GM12865 (cell line): ENCODE measurements at places on chromosomes 1 and 21.

DNA sequence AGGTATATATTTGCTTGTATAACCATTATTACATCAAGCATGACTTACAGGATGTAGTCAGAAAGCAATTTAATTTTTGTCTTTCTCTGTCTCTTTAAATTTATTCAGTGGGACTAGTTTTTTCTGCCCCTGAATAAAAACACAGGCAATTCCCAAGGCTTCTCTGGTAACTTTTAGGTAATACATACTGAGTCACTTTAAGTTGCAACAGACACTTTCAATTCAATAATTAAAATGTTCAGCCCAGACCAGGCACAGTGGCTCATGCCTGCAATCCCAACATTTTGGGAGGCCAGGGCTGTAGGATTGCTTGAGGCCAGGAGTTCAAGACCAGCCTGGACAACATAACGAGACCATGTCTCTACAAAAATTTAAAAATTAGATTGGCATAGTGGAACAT lies 12.3 kb downstream of the SLC44A3 start:
- DNase-seq: no peak

- no peak for DNase-seq
These were observed 4.4 kb upstream of the XPR1 start for GRCh38 chr1:180627411-180627810.

DNA sequence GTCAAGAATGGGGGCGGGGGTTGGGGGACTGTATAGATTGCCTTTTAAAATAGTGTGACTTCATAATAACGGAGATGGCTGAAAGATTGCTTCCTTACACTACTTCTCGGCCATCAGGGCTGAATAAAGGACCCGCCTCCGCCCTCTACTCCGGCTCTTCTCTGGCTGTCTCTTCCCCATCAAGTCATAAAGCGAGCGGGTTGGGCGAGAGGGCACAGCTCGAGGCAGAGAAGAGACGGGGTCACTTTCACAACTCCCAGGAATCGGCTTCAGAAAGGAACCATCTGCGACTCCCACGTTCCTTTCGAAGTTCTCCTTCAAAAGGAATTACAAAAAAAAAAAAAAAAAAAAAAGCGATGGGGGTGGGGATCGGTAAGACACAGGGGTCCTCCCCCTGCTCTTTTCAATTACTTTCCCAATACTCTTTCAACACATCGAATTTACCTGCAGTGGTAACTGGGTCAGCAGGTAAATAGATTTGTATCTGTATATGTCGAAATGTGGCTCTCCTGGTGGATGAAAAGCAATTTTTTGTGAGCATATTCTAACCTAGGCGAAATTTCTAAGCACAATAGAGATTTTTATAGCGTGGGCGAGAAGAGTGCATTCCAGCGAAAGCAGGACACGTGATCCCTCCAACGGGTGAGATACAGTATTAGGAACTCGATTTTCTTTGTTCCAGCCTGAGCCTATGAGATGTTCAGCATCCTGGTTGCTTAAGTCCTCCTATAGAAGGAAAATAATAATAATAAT lies 2.0 kb downstream of the LRRC7 start:
- no peak for DNase-seq

DNA sequence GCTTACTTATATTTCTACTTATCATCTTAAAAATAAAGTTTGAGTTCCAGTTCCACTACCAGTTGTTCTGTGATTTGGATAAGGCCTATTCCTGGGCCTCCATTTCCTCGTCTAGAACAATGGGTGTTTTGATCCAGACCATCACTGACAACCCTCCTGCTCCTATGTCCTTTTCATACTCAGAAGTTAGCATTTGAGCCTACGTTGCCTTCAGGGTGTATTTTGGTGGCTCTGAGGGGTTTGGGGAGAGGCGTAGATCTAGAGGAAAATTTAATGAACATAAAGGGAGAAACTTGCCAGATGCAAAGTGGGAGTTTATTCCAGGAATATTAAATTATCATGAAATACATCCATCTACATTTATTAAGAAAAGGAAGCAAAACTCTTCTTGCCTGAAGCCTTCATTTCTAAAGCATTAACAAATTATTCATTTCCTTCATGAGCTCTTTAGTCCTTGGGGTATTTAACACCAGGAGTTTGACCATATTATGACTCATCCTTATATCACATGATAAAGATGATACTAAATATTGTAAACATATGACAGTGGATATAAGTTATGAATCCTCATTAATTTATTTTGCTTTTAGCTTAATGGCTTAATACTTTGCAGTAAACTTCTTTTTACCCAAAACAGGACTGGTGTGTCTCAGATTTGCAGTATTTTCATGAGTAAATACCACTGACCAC lies 47.2 kb upstream of the SYT14 start:
- no peak for DNase-seq

DNA sequence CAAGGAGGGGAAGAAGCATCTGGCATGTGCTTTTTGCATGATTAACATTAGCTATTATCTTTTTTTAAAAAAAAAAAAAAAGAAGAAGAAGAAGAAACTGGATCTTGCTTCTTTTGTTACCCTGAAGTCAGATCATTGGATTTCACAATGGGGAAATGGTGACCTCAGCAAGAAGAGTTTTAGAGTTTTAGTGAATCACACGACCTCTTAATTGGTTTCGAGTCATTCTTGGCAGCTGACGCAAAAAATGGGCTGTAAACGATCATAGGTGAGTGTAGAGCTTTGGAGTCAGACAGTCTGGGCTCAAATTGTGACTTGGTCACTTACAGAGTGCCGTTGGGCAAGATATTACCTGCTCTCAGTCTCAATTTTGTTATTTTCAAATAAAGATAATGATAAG lies 33.3 kb upstream of the PGBD5 start:
- no peak for DNase-seq

- peak; percentile 37 for DNase-seq
These were observed 9.2 kb upstream of the BEND5 start for GRCh38 chr1:48785869-48786268.

DNA sequence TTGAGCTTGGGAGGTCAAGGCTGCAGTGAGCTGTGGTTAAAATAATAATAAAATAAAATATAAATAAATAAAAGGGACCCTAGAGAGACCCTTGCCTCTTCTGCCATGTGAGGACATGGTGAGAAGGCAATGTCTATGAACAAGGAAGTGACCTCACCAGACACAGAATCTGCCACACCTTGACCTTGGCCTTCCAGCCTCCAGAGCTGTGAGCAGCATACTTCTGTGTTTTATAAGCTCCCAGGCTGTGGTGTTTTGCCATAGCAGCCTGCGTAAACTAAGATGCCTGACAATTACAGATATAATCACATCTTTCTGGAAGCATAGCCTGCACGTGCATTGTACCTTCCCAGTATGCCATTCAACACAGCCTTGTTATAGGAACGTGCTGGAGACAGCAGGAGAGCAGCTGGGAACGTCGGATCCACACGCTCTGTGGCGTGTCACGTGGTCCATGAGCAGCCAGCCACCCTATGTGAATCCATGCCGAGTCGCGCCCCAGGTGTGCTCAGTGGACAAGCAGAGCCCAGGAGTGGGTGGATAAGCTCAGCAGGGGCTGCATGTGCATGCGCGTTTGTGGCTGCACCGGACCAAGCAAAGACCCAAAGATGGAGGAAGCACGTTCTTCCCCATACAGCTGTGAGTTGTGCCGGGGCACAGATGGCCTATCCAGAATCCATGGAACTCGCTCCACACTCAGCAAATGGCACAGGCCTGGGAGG lies 17.8 kb downstream of the WNT9A start:
- no peak for DNase-seq

DNA sequence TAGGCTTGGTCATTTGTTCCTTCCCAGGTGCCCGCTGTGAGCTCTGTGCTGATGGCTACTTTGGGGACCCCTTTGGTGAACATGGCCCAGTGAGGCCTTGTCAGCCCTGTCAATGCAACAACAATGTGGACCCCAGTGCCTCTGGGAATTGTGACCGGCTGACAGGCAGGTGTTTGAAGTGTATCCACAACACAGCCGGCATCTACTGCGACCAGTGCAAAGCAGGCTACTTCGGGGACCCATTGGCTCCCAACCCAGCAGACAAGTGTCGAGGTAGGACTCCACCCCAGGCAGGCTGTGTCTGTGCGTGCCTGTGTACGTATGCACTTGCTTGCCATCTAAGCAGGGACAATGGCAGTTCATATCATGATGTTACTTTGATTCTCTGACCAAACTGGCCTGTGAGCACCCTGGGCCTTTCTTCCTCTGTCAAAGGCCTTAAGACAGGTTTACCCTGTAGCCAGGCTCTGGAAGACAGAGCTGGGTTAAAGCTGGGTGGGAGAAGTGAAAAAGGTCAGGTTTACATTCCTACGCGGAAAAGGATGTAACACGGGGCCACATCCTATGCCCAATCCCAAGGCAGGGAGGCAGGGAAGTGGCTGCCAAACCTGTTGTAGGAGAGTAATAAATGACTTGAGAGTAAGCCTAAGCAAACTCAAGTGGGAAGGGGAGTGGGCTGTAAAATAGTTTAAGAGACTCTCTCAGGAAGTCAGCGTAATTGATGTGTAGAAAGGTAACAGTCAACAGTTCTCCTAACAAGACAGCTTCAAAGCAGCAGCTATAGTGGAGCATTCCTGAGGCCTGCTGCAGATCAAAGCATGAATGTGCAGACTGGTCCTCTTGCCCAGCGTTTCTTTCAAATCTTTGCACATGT lies 42.5 kb downstream of the LAMC2 start:
- DNase-seq: no peak

DNA sequence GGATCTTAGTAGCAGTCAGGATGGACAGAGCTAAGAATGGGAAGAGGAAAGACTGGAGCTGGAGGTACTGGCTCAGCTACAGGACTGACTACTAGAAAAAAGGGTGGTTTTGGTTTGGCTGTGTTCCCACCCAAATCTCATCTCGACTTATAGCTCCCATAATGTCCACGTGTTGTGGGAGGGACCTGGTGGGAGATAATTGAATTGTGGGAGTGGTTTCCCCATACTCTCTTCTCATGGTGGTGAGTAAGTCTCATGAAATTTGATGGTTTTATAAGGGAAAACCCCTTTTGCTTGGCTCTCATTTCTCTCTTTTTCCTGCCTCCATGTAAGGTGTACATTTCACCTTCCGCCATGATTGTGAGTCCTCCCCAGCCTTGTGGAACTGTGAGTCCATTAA lies 466.5 kb upstream of the DEPDC1 start:
- no peak for DNase-seq

- peak; percentile 87 for DNase-seq
These were observed 709 bp downstream of the ZNF644 start for GRCh38 chr1:91020967-91021685.

- no peak for DNase-seq
These were observed 63.6 kb upstream of the ERRFI1 start for GRCh38 chr1:8089535-8090228.

- DNase-seq: no peak
These were observed 8.9 kb downstream of the CD244 start for GRCh38 chr1:160853754-160854153.

DNA sequence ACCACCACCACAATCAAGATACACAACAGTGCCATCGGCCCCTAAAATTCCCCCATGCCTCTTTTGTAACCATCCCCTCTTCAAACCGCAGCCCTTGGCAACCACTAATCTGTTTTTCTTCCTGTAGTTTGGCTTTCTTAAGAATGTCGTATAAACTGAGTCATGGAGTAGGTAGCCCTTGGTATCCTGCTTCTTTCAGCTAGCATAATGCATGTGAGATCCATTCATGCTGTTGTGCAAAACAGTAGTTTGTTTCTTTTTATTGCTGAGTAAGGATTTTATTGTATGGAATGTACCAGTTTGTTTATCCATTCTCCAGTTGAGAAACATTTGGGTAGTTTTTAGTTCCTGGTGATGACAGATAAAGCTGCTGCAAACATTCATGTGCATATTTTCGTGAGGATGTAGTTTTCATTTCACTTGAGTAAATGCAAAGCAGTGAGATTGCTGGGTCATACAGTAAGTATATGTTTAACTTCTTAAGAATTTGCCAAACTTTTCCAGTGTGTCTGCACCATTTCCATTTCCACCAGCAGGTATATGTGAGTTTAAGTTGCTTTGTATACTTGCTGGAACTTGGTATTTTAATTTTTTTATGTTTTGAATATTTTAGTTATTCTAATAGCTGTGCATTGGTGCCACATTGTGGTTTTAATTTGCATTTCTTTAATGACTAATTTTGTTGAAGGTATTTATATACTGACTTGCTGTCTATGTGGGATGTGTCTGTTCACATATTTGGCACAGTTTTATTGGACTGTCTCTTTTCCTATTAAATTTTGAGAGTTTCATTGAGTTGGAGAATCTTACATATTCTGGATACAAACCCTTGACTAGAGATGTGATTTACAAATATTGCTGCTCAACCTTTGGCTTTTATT lies 148.4 kb upstream of the MAP1LC3C start:
- DNase-seq: peak; percentile 32

- no peak for DNase-seq
These were observed 78.5 kb downstream of the ARHGEF10L start for GRCh38 chr1:17617787-17618557.

- no peak for DNase-seq
These were observed 92.5 kb upstream of the SIM2 start for GRCh38 chr21:36606287-36606982.

- DNase-seq: no peak
These were observed 20.4 kb upstream of the SIM2 start for GRCh38 chr21:36678538-36678937.

GRCh38 chr21:14866859-14867765 lies 197.7 kb downstream of the NRIP1 start:
- no peak for DNase-seq

GRCh38 chr21:37780991-37781983 lies 135.0 kb downstream of the KCNJ6 start:
- no peak for DNase-seq

- no peak for DNase-seq
These were observed 94.5 kb downstream of the EPHB2 start for GRCh38 chr1:22804969-22805671.

- DNase-seq: no peak
These were observed 171.2 kb upstream of the PTGFR start for GRCh38 chr1:78319603-78320002.

DNA sequence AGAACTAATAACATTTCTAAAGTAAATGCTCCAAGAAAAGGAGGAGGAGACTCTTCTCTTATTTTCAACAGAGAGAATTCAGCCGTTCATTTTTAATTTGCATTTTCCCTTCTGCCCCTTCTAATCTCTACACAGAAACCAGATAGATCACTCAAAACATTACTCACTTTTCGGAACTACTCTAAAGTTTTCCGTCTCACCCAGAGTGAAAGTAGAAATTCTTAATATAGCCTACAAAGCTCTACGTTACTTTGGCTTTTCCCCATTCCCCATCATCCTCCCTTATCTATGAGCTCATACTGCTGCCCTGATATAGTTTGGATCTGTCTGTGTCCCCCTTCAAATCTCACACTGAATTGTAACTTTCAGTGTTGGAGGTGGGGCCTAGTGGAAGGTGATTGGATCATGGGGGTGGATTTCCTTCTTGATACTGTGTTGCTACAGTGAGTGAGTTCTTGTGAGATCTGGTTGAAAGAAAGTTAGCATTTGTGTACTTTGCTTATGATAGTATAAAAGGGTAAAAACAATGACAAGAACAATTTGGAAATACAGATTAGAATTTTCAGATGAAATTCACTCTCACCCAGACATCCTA lies 188.2 kb downstream of the AMY1C start:
- DNase-seq: peak; percentile 24

GRCh38 chr1:935751-936231 lies 12.1 kb downstream of the SAMD11 start:
- no peak for DNase-seq

GRCh38 chr21:44478124-44478800 lies 23.0 kb downstream of the LRRC3 start:
- DNase-seq: no peak

GRCh38 chr1:71031426-71031825 lies 16.2 kb downstream of the PTGER3 start:
- no peak for DNase-seq
